ENCODE measurements at places on chromosomes 11 and 22. TPM values are rescaled to one million over a fixed set of nuclear protein-coding genes. Genes with fewer than 3 reads are reported as not detected.

Gene PARVA
- total RNA-seq: 54.8 TPM

- H3K27ac ChIP-seq: peak overlapping the region; percentile 7
- no peaks in the 10 kb centered on the region for H3K36me3 ChIP-seq
- peak overlapping the region; percentile 27 for H3K4me3 ChIP-seq
- H3K27me3 ChIP-seq: peaks cover 26% of the 10 kb centered on the region
- no peak for DNase-seq
Observed at GRCh38 chr11:132125988-132126871, 755.8 kb downstream of the NTM start.

- no peak overlapping the region for H3K4me3 ChIP-seq
- no peak overlapping the region for H3K27ac ChIP-seq
- H3K36me3 ChIP-seq: peaks cover 29% of the 10 kb centered on the region
Observed at GRCh38 chr11:13348305-13348704, 70.7 kb downstream of the BMAL1 start.

- no peaks in the 10 kb centered on the region for H3K36me3 ChIP-seq
- H3K4me1 ChIP-seq: no peaks in the 10 kb centered on the region
- no peak for DNase-seq
- H3K4me3 ChIP-seq: no peak overlapping the region
- H3K27me3 ChIP-seq: no peaks in the 10 kb centered on the region
Observed at GRCh38 chr11:32178692-32179091, 87.8 kb downstream of the RCN1 start.

DNA sequence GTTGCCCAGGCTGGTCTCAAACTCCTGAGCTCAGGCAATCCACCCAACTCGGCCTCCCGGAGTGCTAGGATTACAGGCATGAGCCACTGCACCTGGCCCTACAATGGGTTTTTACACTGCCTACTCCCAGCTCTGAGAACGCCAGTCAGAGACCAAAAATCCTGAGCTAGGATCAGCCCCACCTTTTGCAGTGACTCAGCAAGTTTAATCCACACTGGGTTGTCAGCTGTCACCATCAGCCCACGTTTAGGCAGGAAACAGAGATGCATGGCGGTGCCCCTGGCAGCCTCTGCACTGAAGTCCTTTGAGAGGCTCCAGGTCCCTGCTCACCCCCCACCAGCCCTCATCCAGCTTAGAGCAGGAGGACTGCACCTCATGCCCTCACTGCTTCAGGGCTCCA, 117.6 kb downstream of the ARHGAP8 start:
- peak; percentile 48 for DNase-seq
- no peaks in the 10 kb centered on the region for H3K4me1 ChIP-seq
- no peak overlapping the region for H3K4me3 ChIP-seq
- H3K27ac ChIP-seq: no peak overlapping the region

- no peaks in the 10 kb centered on the region for H3K4me1 ChIP-seq
- DNase-seq: no peak
- H3K27me3 ChIP-seq: no peaks in the 10 kb centered on the region
- H3K4me3 ChIP-seq: no peak overlapping the region
Observed at GRCh38 chr11:75740681-75741080, 23.0 kb downstream of the MOGAT2 start.

All from stomach (tissue), 19 donors.